Activated CD8-positive, alpha-beta memory T cell treated with anti-CD3 and anti-CD28 coated beads, Interleukin-2, amount 50 U/mL, for 4 hours (primary cell): ENCODE measurements at places on chromosomes 4 and X.

- DNase-seq, result no peak
These were observed 12.2 kb upstream of the PRDM8 start for GRCh38 chr4:80184825-80185756.

DNA sequence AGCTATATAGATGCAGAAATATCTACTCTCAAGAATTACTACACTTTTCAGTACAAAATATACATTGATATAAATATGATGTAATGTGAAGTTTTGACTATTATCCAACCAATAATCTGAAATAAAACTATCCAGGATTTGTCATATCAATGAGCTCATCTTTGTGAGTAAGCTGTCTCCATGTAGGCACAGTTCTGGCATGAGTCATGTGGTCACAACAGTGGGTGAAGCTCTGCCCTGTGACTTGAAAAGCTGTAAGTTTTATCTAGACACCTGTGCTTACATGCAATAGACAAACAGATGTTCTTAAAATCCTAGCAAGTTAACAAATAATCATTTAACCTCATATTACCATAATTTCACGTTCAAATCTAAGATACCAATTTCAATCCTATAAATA, 192.7 kb downstream of the GABRG1 start:
- DNase-seq, result no peak

DNA sequence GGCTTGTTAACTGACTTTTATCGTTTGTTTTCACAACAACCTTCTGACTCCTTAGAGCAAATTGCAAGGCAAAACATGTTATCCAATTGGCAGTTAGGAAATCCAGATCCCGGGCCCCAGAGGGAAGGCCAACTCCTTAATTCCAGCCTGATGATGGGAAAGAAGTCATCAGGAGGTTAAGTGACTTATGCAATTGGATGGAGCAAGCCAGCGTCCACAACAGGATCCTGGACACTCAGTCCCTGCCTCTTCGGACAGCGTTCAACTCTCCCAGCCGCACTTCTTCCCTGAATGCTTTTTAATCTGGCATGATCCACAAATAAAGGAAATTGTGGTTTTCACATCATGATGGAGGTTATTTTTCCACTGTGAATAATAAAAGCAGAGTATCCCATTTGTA, 310.1 kb downstream of the RAB28 start:
- no peak for DNase-seq

DNA sequence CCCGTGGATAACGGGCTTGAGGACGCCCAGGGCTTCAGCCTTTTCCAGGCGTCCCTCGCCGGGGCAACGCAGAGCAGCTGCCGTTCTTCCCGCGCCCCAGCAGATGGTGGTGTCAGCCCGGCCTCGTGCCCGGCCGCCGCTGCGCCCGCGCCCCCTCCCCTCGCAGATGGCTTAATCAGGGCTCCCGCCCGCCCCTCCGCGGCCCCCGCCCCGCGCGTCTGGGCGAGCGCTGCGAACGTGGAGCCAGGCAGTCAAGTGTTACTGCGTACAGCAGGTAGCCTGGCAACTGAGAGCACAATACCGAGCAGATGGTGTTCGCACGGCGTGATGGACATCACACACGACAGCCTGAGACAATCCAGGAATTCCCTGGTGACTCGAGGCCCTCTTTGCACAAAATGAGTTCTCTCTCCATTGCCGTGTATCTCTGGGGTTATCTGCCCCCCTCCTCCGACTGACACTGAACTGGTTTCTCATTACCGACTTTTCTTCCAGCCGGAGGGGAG, 69.3 kb downstream of the MGST2 start:
- peak; percentile 62 for DNase-seq

DNA sequence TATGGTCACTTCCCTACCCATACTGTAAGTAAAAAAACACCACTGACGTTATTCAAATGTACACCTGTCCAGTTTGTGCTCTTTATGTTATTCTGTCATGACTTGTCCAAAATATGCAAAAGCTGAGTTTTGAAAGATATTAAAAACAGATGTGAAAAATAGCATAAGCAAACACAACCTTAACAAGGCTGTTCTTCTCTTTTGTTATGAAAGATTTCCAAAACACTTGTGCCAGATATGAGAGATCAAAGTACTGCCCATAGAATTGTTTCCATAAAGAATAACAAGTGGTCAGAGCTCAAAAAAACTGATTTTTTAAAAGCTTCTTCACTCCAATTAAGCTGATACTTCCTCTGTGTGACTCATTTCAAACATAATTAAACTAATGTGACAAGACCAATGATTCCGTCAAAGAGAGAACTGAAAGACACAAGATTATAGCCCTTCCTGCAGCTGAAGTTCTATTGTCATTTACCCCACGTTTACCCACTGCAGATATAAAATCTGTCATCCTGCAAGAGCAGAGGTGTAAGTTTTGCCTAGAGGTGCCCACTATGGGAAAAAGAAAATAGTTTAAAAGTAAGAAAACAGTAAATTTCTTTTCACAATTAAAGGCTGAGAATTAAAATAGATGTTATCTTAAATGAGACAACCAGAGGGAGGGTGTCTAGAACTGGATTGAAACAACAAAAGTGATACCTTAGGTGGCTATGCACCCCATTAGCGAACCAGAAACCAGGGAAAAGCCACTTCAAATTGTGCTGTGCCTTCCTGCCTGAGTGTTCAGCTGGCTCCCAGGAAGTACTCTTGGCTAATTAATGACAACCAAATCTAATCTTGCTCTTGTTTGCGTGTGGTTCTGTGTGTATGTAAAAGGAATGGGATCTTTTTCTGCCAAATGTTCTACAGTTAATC, 30.1 kb downstream of the RASSF6 start:
- no peak for DNase-seq
